ENCODE measurements at places on chromosomes 7 and 10.

DNA sequence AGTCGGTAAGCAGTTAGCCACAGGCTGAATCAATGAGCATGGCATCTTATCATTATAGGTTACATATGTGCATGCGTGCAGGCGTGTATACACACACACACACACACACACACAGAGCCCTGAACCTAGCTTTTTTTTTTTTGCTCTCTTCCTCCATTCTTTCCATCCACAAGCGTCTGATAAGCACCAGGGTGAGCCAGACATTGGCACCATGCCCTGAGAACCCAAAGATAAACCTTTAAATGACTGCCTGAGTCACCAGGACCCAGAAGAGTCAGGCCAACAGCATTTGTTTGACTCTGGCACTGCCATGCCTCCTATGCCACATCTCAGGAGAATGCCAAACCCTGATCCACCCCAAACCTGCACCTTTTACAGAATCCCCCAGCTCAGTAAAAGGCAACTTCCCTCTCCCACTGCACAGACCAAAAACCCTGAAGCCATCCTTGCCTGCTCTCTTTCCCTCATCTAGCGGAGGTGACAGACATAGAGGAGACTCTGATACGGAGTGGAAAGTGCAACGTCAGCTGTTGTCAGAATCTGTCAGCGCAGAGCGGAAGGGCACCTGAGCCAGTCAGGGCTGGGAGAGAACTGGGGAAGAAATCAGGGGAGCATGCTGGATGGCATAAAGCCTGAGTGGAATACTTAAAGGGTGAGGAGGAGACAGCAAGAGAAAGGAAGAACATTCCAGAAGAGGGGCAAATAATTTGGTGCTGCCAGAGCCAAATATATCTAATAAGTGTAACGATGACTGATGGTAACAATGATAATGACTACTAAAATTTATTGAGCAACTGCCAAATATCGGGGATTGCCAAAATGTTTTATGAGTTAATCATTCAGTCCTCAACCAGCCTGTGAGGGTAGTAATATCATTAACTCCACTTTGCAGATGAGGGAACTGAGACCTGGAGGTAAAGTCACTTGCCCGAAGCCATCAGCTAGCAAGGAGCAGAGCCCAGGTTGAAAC lies 3.2 kb downstream of the PARP12 start:
- peak; percentile 11 for DNase-seq

DNA sequence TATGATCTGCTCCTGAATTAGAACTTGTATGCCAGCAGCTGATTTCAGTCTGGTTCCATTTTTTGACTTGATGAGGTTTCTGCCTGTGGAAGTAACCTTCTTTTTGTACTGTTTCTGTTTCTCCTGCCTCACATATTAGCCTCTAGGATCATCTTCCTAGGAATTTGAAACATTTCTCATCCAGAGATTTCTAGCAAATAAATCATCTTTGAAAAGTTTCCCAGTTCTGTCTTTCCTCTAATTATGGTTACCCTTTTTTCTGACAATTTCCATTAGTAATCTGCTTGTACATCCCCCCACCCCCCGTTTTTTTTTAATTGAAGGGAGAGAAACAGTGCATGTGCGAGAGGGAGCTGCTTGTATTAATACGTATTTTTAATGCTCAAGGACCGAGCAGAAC lies 92.2 kb downstream of the NRF1 start:
- DNase-seq: no peak

GRCh38 chr10:132232023-132232951 lies 45.5 kb downstream of the DPYSL4 start:
- no peak for DNase-seq

DNA sequence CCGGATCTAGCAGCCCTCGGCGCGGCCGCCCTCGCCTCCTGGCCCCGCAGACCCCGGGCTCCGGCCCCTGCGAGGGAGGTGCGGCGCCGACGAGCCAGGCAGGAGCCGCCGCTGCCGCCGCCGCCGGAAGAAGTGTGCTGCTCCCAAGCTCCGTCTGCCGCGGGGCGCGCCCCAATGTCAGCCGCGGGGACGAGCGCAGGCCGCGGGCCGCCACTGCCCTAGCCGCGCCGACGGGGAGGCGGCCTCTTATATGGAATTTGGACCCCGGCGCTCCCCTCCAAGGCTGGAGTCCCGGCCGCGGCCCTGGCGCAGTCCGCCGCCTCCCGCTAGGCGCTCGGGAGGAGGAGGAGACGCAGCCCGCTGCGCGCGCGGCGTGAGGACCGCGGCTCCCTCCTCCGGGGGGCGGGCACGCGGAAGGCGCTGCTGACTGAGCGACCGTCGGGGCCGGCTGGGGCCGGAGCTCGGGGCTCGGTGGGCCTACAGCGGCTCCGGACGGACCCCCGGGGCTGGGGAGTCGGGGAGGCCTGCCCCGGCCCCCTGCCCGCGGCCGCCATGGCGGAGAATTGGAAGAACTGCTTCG lies at the start of gene TRIM8:
TSS of gene TRIM8 (plus strand) at position 414 of the 580 bp plus-strand sequence. CDS start at position 553, 139 bp downstream.
- peak; percentile 24 for DNase-seq

- DNase-seq: no peak
Measured at GRCh38 chr10:51397244-51397643, 302.2 kb downstream of the CSTF2T start.

- no peak for DNase-seq
Measured at GRCh38 chr7:17900464-17900863, 39.8 kb downstream of the SNX13 start.

DNA sequence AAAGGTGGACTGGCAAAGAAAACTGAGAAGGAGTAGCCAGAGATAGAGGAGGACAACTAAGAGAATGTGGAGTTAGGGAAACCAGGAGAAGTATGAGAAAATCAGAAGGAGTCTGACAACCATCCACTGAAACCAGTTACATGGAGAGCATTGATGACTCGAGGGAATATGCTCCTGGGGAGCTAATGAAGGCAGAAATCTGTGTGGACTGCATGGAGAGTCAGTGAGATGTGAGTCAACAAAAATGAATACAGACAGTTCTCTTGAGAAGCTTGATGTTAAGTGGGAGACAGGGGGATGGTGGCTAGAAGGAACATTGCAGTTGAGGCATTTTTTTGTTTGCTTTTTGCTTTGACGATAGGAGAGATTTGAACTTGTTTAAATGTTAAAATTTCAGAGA lies 34.3 kb upstream of the ZNF32 start:
- DNase-seq: no peak

DNA sequence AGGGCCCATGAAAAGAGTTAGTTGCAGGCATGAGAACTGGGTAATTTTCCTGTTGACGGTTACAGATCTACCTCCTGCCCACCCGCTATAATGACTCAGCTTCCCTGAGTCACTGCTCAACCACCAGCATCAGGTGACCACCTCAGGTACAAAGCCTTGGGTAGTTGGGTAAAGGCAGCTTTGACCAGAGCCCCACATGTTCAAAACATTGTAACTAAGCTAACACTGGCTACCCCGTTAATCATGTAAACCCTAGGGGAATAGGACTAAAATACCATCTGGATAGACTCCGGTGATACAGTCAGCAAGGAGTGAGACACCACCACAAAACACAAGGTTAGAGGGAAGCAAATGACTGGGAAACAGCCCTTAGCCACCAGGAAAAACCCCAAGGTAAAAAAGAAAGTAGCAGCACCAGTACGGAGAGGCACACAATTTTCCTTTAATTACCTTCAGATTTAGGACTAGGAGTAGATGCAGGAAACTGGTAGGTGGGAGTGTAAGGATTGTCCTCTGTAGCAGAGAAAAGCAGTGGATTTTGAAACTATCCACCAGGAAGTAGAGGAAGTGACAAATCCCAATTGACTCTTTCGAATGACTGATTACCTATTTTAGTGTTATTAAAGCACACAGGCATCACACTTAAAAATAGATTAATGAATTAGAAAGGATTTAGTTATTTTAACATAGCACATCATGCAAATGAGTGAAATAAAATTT lies 103.5 kb upstream of the PDLIM1 start:
- DNase-seq: no peak

- DNase-seq: no peak
Measured at GRCh38 chr7:55508221-55509011, 63.9 kb downstream of the VOPP1 start.

GRCh38 chr7:149729983-149730801 lies 43.2 kb downstream of the ZNF467 start:
- no peak for DNase-seq

GRCh38 chr10:45241865-45242520 lies 73.4 kb downstream of the OR13A1 start:
- no peak for DNase-seq

DNA sequence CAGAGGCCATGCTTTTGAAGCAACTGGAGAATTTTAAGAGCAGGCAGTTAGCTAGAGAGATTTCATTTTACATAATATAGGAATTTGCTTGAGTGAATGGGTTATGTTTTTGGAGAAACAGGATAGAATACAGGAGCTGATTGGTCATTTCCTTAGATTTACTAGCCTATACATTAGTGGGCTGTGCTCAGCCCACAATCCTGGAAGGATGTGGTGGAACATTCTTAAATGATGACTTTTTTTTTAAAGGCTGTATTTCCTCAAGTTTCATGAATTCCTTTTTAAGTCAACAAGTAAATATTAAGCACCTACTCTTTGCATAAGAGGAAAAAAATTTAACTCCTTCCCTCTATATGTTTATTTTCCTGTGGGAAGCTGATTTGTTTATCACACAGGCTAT lies 314.4 kb upstream of the BMPER start:
- no peak for DNase-seq

DNA sequence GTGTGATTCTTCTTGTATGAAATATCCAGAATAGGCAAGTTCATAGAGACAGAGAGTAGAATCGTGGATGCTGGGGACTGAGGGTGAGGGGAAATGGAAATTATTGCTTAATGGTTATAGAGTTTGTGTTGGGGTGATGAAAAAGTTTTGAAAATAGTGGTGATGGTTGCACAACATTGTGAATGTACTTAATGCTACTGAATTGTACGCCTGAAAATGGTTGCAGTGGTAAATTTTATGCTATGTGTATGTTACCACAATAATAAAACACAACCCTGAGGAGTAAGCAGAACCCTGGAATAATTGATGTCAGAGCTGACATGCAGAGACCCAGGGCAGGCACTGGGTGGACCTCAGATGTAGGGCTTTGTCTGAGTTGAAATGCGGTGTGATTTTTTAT lies 57.6 kb downstream of the TACR2 start:
- no peak for DNase-seq

DNA sequence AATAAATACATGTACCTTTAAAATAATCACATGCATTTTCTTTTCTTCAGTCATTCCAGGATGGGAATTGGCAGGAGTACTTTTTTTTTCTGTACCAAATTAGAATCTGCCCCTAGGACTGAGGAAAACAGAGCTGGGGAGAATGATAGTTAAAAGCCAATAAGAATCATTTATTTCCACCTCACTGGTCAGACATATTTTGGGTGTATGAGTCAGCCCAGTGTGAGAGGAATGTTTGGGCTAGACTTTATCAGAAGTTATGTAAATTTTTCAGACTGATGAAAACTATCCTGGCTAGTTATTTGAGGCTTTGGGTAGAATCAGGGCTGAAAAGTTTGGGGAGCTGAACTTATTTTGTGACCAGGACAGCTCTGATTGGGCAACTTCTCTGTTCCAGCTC lies 303.1 kb upstream of the NPSR1 start:
- no peak for DNase-seq

GRCh38 chr10:80598084-80598798 lies 60.5 kb downstream of the SH2D4B start:
- no peak for DNase-seq

DNA sequence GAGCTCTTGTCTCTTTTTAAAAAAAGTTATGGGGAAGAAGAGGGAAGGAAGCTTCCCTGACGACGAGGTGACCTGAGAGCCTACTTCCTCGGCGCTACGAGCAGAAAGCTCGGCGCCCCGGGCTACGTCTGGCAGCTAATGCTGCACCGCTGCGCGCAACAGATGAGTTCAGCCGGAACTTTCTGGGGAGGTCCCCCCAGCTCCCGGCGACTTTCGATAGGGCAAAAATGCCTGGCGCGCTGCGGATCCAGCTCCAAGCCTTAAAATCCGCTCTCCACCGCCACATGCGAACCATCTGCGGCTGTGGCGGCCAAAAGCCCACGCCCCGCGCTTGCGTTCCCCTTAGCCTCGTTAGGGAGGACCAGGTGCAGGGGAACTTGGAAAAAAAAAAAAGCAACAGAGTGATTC lies 621 bp downstream of the P4HA1 start:
- peak; percentile 29 for DNase-seq

DNA sequence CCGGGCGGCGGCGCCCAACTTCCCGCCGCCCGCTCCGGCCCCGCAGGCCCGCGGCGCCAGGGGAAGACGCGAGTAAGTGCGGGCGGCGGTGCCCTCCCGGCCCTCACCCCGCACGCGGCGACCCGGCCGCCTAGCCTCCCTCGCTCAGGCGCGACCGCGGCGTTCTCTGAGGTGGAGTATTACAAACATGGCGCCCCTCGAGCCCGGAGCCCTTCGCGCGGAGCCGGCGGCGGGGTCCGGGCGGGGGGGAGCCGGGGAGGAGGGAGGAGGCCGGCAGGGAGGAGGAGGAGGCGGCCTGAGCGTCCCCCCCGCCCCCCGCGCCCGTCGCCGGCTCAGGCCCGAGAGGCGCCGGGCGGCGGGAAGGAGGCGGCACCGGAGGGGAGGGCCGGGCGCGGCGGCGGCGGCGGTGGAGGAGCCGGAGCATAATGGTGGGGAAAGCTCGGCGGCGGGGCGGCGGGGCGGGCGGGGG lies at the start of gene ZMYND11:
TSS of gene ZMYND11 (plus strand) at position 324 of the 469 bp plus-strand sequence. CDS start 44,558 bp downstream, outside the sequence.
- DNase-seq: peak; percentile 20

- no peak for DNase-seq
Measured at GRCh38 chr10:102435529-102436233, 3.3 kb upstream of the CUEDC2 start.

- DNase-seq: no peak
Measured at GRCh38 chr10:60429084-60429849, 39.6 kb upstream of the ANK3 start.

- no peak for DNase-seq
Measured at GRCh38 chr10:28445516-28445915, 87.4 kb upstream of the WAC start.

DNA sequence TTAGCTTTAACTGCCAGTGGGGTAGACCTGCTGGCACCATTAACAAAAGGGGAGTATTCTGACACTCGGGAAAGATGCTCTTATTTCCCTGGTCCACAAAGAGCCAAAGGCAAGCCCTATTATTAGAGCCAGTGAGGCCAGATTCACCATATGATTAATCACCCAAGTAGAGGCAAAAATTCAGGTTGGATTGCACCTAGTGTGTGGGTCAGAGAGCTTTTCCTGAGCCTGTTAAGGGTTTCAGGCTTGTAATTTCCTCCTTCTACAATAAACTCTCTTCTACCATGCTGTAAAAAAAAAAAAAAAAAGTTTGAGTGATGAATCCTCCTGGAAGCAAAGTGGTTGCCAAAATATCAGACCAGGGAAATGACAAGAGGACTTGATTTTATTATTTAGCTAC lies 163.5 kb downstream of the MBL2 start:
- no peak for DNase-seq

DNA sequence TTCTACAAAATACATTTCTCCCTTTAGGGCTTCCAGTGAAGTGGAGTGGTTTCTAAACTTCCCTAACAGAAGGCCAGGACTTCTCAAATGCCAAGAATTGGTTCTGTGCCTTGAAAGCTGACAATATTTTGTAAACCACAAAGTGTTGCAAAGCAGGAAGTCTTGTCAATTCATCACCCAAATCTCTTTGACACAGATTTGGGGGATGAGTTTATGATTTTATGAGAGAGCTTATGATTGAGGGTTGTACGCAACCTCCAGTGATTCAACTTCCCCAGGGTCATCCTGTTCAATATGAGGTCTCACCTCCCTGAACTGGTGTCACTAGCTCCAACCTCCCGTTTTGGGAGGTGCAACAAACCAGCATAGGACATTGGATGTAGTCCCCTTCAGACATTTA lies 83.7 kb downstream of the PRLHR start:
- DNase-seq: no peak

- no peak for DNase-seq
Measured at GRCh38 chr7:133556048-133556447, 303.2 kb downstream of the EXOC4 start.

GRCh38 chr7:43531700-43532099 lies 51.2 kb upstream of the STK17A start:
- no peak for DNase-seq
